Endodermal cell (in vitro differentiated cells): ENCODE measurements at places on chromosomes 4 and X.
A peak's percentile ranks its signal among the peaks of the same experiment; 100 is the strongest.

GRCh38 chrX:104130808-104131207, 18.5 kb downstream of the ZCCHC18 start:
- no peak for DNase-seq

GRCh38 chrX:119647552-119648420, 41.6 kb upstream of the NKRF start:
- no peak for DNase-seq

- DNase-seq = no peak
Measured at GRCh38 chr4:173270312-173271027, 63.7 kb downstream of the HMGB2 start.

DNA sequence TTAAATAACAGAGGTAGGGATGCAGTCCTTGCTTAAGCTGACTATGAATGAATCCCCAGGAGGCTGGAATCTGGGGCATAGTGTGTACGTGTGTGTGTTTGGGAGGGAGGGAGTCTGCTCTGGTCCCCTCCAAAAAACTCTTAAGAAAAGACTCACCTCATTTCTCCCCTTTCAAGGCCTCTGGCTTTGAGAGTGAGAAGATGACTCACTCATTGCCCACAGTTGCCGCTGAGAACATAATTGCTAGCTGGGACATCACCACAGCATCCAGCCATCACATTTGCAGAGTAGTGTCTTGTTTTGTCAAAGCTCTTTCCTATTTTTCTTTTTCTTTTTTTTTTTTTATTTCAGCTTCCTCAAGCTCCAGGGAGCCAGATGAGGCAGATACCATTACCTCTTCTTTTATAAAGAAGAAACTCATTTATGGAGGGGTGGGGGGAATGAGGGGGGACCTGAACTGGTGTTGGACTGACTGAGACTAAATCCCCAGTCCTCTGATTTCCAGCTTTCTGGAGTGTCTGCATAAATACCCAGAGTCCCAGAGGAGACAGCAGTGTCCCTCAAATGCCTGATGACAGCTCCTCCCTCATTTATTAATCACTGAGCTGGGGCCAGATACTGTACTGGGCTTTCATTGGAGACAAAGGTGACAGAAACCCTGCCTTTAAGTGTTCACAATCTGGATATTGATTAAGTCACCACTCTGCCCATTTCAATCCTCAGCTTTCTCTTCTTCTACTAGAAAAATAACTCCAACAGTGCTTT, 61.9 kb upstream of the LAS1L start:
- DNase-seq = no peak

DNA sequence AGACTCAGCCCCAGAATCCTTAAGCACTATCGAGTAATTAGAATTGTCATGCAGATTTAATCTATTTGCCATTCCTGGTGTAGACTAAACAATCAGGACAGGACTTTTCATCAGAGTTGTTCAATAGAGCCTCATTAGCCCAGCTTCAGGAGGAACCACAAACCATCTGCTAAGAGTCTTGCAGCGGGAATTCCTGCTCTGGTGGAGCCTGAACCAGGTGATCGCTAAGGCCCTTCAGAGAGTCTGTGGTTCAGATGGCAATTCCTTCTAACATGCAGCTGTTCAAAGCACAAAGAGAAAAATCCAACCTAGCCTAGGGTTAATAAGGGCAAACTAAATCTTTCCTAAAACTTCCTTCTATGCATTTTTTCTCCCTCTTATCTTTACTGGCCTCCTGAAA, 119.1 kb upstream of the CPEB2 start:
- peak; percentile 3 for DNase-seq

DNA sequence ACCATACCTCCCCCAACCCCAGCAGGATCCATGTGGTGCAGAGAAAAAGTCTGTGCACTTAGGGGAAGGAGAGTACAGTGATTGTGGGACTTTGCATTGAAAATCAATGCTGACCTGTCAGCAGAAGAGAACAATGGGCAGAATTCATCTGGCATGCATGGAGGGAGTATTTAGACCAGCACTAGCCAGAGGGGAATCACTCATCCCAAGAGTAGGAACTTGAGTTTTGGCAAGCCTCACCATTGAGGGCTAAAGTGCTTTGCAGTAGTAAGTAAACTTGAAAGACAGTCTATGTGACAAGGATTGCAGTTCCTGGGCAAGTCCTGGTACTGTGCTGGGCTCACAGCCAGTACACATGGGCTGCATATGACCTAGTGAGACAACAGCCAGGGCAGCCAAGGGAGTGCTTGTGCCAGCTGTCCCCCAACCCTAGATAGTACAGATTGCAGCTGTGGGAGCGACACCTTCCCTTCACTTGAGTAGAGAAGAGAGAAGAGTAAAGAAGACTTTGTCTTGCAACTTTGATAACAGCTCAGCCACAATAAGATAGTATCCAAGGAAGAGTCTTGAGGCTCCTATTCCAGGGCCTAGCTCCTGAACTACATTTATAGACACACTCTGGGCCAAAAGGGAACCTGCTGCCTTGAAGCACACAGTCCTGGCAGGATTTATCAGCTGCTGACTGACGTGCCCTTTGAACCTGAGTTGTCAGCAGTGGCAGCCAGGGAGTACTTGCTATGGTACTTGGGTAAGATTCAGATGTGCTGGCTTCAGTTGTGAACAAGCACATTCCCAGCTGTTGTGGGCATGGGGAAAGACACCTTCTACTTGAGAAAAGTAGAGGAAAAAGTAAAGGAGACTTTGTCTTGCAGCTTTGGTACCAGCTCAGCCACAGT, 48.7 kb downstream of the HDX start:
- DNase-seq = no peak

GRCh38 chr4:37946503-37947179, 13.6 kb upstream of the PTTG2 start:
- no peak for DNase-seq

GRCh38 chrX:53616946-53617345, 69.6 kb downstream of the HUWE1 start:
- DNase-seq = no peak

- DNase-seq = no peak
Measured at GRCh38 chr4:27013012-27013411, 152.4 kb downstream of the STIM2 start.

DNA sequence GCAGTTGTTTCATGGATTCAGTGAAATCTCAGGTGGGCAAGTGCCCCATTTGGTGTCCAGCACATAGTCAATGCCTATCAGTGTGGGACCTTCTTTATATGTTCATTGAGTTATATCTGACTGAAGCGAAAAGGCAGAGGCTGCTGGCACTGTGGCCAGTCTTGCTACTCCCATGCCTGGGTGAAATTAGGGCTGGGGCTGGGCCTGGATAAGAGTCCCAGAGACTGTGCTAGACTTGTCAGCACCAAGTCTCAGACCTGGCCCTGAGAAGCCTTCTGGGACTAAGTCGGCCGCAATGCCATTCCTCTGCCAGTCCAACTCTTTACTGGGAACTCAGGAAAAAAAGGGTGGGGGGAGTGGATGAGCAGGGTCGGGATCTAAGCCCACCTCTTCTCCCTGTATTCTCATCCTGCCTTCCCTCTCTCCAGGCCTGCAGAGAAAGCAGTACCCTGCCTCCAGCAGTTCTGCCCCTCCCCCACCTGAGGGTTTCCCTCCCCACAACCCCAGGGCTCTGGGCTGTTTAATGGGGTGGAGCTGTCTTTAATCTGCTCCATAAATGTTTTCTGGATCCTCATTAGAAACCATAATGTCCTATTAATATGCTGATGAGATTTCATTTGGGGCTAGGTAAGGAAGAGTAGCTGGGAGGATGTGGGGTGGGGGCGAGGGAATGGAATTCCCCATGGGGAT, 153.5 kb upstream of the PJA1 start:
- peak; percentile 49 for DNase-seq

DNA sequence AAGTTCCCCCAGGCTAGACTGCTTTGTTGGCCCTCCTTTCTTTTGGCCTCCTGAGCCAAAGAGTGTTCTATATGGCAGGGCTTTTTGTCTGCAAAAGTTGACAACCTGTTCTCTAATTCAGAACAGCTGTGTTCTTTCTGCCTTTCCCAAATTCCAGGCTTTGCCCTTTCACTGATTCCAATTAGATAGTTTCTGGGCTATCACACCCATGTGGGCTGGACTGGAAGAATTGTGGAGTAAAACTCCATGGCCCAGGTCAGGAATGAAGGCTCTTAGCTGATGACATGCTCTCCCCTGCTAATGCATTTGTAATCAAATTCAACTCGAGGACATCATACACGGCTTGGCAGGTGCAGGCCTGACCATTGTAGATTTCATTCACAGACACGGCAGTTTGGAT, 19.4 kb downstream of the BMP3 start:
- DNase-seq = no peak

- DNase-seq = no peak
Measured at GRCh38 chr4:172865103-172865502, 303.5 kb upstream of the GALNT7 start.

GRCh38 chr4:184389978-184390900, 84.1 kb downstream of the IRF2 start:
- DNase-seq = peak; percentile 82

GRCh38 chr4:156251373-156252065, 297.9 kb upstream of the CTSO start:
- no peak for DNase-seq

DNA sequence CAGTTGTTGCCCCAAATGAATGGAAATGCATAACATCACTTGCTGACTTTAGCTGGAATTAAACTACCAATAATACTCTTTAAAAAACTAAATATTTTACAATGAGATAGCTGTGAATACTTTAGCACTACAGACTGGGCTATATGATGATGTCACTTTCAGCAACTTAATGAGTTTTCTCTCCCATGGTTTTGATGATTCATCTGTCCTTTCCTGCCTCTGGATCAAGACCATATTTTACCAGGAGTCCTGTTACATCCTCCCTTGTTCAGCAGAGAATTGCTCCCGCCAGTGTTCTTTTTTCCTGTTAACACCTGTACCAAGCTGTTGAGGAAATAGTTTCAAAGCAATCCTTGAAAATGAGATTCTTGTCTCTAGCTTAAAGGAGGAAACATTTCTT, 543.0 kb downstream of the SPRY1 start:
- DNase-seq = no peak

DNA sequence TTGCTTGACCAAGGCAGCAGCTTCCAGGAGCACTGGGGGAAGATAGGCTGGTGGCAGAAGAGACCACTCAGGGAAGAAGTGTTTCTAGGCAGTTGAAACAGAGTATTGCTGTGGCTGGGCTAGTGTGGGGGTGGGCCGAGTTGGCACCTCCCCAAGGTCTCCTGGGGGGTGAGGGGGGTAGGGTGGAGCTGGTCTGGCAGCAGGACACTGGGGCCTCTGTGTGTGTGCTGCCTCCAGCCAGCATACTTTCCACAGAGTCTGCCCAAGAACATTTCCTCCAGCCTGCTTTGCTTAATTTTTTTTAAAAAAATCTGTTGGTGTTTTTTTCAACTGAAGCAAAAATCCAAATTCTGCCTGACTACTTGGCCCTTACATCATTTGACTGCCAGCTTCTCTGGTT, 4.0 kb downstream of the ITIH6 start:
- DNase-seq = no peak

DNA sequence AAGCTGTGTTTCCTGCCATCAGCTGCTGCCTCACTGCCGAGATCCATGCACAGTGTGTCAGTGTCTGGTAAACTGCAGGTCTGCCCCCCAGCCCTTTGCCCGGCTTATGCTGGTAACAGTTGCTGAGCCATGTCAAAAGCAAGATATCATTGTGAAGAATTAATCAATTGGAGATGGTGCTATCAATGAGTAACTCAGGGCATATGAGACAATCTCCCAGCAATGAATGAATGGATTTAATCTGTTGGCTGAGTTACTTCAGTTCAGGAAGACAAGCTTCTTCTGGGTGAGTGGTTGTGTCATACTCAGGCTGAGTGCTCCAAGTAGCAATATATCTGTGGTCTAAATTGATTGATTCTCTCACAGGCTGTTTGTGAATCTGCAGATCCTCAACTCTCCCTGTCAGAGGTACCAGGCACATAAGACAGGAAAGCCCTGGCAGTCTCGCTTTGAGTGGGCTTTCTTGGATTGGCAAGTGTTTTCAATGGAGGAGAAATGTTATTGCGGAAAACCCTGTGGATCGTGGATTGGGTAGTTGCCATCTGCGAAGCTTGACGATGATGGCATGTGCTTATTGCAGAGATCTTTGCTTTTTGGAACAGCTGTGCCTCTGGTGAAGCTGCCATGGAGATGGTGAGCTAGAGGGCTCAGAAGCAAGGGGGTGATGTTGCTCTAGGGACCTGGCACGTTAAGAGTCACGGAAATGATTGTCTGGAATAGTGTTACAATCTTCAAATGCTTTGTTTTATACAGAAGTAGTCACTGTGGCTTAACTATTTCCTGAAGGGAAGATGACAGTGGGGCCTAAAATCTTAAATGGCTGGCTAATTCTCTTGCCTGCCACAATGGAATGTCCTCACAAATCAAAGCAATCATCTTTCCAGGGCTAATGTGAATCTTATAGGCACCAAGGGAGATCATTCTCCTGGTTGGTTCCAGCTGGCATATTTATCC, 147.6 kb upstream of the TBC1D9 start:
- DNase-seq = no peak

DNA sequence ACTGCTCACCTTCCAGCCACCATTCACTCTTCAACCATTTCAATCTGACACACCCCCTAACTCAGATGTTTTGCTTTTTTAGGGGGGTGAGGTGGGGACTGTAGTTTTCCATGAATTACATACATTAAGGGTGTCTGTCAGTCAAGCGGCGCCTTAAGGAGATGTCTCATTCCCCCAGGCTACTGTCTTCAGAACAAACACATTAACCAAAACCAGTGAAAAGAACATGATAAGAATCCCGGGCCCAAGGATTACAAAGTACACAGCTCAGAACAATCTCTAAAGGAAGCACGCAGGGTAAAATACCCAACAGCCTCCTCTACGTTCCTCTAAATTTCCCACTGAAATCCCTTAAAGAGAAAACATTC, 62.5 kb upstream of the IRF2 start:
- DNase-seq = peak; percentile 58

- no peak for DNase-seq
Measured at GRCh38 chr4:63841266-63841665, 568.0 kb downstream of the TECRL start.

GRCh38 chrX:70260104-70260503, at the start of gene P2RY4:
Gene P2RY4 (minus strand): TSS chrX:70260204. CDS start chrX:70259624, 580 bp downstream.
- DNase-seq = no peak

DNA sequence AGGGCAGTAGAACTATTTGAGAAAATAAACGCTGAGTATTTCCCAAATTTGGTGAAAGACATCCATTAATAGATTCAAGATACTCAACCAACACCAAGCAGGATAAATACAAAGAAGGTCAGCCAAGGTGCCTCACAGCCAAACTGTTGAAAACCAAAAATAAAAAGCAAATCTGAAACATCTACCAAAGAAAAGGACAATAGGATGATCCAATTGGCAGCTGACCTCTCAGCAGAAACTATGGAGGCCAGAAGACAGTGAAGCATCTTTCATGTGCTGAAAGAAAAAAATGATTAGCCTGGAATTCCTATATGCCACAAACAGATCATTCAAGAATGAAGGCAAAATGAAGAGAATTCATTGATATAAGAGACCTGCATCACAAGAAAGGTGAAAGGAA, 44.9 kb downstream of the USP46 start:
- DNase-seq = no peak

DNA sequence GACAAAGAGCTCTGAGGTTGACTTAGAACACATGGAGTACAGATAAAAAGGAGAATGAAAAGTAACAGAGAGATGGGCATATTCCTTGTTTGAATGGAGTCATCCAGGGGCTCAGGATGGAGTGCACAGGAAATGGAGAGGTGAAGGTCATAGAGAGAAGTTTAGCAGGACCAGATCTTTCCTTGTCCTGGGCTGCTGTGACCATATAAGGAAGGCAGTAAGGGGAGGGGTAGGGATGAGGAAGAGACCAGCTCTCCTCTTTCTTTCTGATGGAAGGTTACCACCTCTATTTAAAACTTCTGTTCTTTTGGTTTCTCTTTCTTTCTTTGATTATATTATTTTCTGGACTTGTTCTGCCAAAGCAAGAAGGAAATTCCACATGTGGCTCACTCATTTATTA, 27.0 kb downstream of the AR start:
- DNase-seq = no peak
